ENCODE measurements at places on chromosomes 5 and 9. TPM values are rescaled to one million over a fixed set of nuclear protein-coding genes. Genes with fewer than 3 reads are reported as not detected.

GRCh38 chr9:5909976-5910375 lies 19.3 kb downstream of the MLANA start:
- DNase-seq = no peak

Gene ATP10B
- 4.7 TPM for total RNA-seq

DNA sequence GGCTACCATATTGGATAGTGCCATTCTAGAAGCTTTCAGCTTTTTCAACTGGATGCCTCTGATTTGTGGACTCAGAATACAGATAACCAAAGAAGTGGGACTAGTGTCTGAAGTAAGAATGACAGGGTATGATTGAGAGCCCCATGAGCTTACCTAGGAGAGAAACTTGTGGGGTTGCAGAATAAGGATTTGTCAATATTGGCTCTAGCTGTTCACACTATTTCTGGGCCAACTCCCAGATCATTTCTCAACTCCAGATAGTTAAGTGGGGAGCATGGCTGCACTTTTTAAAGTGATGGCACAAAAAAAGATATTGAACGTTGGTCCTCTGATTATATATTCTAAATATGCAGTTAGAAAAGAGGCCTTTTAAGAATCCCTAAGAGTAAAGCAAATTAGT lies 252.1 kb downstream of the DOCK8 start:
- no peak for DNase-seq

Gene PCDHGA3
- 4.7 TPM for total RNA-seq

DNA sequence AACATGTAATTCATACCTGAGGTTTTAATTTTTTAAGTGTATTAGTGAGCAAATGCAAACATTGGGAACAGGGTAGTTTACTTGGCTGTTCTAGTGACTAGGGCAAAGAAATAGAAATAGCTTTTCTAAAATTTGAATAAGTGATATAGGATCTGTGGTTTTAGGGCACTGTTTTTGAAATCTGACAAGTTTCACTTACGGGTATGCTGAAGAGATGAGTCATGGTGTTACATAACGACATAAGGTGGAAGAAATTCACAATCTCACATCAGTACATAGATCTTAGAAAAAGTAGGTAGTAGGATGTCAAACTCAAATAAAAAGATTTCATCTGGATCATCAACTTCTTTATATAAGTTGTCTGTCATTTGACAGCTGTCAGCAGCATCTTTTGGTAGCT lies 772.3 kb downstream of the MAT2B start:
- DNase-seq = no peak

DNA sequence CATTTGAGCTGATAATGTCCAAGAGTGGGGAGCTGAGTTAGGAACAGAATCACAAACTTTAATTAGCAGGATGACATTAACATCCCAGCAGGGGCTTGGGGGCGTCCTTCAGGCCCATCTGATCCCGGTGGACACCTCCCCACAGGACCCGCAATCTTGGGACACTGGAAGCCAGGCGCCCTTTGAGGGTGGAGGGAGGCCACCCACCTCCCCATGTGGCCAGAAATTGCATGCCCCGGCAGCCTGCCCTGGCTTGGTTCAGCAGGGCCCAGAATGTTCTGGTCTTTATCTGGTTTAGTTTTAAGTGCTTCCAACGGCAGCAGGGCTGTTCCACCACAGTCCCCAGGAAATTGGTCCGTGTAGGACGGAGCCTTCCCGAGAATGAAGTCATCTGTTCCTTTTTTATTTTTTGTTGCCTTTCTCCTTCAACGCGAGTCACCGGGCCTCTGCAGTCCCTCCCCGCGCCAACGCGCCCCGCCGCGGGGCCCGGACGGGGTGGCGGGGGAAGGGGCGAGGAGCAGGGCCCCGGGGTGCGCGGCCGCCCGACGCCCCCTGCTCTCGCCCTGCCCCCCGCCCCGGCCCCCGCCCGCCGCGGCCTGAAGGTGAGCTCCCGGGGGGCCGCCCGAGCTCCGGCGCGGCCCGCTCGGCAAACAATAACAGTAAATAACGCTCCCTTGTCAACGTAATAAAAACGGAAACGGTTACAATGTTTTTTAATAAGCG lies 207.9 kb downstream of the C9orf50 start:
- DNase-seq = peak; percentile 72

GRCh38 chr9:114745879-114746550 lies 59.8 kb downstream of the TNFSF15 start:
- DNase-seq = no peak

- no peak for DNase-seq
These were observed 56.8 kb downstream of the GLIS3 start for GRCh38 chr9:4243113-4243512.

- no peak for DNase-seq
These were observed 276.3 kb downstream of the SAXO1 start for GRCh38 chr9:18756712-18757125.

Gene ZFP37
- 27.8 TPM for total RNA-seq

GRCh38 chr9:131937451-131937850 lies 142.2 kb downstream of the MED27 start:
- DNase-seq = no peak

DNA sequence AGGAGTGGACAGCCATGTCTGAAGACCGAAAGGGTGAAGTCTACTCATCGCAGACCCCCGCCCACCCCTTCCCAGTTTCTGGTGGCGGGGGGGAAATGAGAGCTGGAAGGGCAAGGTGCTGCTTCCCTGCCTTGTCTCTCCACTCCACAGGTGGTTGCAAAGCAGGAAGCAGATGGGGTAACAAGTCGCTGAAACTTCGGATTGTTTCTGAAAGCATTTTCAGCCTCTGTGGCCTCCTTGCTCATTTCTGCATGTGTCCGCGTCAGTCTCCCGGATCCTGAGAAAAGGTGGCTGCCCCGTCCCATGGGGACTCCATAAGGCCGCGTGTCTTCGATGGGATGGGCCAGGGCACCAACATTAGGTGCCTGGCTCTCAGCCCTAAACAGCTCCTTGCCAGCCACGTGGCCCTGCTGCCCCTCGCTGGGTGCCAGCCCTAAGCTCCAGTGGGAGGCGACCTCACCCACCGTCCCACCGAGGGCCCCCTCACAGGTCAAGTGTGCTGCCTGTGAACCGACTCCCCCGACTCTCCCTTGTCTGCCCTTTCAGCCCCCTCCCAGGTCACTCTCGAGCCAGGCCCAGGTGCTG lies 971 bp downstream of the PHYKPL start:
- no peak for DNase-seq

Gene PCA3
- 0.16 TPM for total RNA-seq

DNA sequence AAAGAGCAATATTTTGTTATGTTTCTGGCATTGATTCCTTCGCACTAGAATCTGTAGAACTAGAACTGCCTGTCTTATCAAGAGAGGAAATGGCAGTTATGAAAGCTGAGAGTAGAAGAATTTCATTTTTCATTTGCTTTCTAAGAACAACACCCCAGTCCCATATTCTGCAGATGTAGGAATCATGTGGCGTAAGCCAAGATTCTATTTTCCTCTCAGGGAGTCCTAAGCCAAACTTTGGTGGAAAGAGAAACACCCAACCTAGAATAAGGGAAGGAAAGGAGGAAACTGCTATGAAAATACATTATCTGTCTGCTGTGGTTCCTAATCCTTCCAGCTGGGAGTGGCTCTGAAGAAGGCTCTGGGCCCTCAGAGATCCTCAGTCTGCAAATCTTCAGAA lies 1176.9 kb upstream of the C9orf72 start:
- DNase-seq = no peak

- DNase-seq = no peak
These were observed 34.8 kb downstream of the HTR4 start for GRCh38 chr5:148619484-148619883.

- DNase-seq = no peak
These were observed 990.4 kb downstream of the EFNA5 start for GRCh38 chr5:106680330-106680729.

DNA sequence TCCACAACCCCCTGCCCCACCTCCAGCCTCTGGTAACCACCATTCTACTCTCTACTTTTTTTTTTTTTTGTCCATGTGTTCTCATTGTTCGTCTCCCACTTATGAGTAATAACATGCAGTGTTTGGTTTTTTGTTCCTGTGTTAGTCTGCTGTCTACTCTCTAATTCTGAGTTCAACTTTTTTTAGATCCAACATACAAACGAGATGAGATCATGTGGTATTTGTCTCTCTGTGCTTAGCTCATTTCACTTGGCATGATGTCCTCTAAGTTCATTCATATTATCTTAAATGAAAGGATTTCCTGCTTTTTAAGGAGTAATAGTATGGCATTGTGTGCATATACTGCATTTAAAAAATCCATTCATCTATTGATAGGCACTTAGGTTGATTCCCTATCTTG lies 130.9 kb downstream of the NMUR2 start:
- no peak for DNase-seq

GRCh38 chr5:180130876-180131740 lies 59.5 kb upstream of the RNF130 start:
- no peak for DNase-seq

Gene ERCC6L2
- total RNA-seq = 139 TPM

- no peak for DNase-seq
These were observed 57.3 kb downstream of the STRBP start for GRCh38 chr9:123211081-123211480.

DNA sequence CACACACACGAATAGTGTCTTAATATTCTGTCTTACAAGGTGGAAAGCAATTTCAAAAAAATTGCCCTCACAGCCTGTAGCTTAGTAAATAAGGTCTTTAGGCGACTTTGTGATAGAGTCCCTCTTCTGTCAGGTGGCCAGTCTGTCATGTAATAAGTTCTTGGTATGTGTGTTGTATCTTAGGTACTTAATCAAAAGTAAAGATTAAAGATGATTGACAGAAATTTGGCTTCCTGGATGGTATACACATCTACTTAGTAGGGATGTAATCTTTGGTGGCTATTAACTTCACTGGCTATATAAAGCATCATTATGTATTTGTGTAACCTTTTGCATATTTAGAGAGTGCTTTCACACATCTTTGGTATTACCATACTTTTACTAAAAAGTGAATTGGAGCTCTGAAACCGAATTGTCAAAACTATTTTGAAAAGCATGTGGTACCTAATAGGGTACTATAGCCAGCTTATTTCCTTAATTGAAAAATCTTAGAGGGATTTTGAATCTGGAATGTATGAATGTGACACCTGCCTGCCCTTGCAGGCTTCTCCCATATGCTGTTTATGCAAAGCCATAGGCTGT lies 3.4 kb downstream of the G3BP1 start:
- DNase-seq = no peak

Measured in occipital lobe (tissue), 3 donors.